ENCODE measurements at places on chromosomes 5 and 9.

DNA sequence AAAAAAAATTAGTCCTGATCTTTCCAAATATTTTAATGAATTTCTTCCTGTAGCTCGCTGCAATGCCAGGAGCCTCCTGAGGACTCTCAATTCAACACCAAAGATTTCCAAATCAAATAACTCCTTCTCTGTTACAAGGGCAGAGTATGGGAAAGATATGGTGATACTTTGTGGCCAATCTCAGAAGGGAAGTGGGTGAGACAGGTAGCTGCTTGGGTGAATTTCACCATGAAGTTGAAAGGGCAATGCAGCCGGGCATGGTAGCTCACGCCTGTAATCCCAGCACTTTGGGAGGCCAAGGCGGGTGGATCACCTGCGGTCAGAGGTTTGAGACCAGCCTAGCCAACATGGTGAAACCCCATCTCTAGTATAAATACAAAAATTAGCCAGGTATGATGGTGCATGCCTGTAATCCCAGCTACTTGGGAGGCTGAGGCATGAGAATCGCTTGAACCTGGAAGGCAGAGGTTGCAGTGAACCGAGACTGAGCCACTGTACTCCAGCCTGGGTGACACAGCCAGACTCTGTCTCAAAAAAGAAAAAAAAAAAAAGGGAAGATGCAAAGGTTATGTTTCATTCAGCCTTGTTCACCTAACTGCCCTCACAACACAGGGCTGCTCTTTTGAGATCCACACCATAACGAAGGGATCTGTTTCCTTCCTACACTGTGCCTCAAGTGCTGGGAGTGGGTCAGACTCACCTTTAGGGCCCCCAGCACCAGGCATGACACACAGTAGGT is 58.6 kb downstream of the PTPN3 start:
- no peak for DNase-seq

DNA sequence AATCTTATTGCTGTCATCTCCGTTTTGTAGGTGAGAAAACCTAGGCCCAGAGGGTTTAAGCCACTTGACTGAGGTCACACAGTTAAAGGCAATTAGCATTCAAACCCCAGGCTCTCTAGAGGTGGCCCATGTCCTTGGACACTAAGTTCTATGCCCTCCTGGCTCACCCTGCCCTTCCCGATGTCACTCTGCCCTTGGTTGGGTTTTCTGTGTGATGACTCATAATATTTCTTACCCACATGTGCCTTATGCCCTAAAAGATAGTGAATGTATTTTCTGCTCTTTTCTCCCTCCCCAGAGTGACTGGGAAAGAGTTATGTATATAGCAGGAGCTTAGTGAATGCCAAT is 174.5 kb upstream of the PITX1 start:
- no peak for DNase-seq

- no peak for DNase-seq
These were observed 10.7 kb downstream of the SLC25A25 start for GRCh38 chr9:128078504-128079434.

DNA sequence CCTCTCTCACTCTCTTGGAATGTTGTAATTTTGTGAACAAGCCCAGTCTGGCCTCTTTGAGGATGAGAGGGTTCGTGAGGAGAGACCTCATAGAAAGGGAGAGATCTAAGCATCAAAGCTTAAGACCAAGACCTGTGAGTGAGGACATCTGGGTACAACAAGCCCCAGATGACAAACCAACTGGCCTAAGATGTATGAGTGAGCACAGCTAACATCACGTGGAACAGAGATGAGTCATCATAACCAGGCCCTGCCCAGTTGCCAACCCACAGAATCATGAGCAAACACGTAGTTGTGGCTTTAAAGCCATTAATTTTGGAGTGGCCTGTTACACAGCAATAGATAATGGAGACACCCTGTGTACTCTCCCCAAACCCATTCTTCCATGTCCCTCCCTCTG is 439.1 kb upstream of the KIF2A start:
- DNase-seq, result no peak

DNA sequence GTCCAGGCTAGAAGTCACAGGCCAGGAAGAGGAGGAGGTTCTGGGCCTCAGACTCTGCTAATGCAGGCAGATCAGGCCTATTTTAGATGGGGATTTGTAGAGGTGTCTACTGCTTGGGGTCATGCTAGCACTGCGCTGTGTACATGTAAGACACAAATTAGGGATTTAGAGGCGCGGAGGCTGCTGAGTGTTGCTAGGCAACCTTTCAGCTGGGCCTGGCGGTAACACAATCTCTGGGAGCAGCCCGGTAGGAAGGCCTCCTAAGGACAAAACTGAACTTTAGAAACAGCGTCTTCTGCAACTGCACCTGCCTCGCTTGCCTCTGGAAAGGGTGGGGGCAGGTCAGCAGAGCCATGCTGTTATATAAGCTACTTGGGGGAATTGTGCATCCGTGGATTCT is 147.9 kb downstream of the MACROH2A1 start:
- DNase-seq, result no peak

- DNase-seq, result no peak
These were observed 8.6 kb upstream of the PCDHB1 start for GRCh38 chr5:141042555-141042954.
